Placental epithelial cell (primary cell): ENCODE measurements at places on chromosomes 16 and 17. TPM values are rescaled to one million over a fixed set of nuclear protein-coding genes. Genes with fewer than 3 reads are reported as not detected.

Gene SPATA22
- not detected in 2 replicates for total RNA-seq

Gene AOC2
- 0.79 and 1.1 TPM in 2 replicates for total RNA-seq

Gene NCBP3
- total RNA-seq, result 16.1 and 22.8 TPM in 2 replicates

Gene DYNLRB2
- total RNA-seq, result 2.0 TPM in 1 of 2 replicates, not detected in the other

Gene TAC4
- not detected in 2 replicates for total RNA-seq

Gene NOTUM
- total RNA-seq, result not detected in 2 replicates

Gene KRTAP9-9
- total RNA-seq, result not detected in 2 replicates

Gene P2RX5
- total RNA-seq, result not detected in 2 replicates
